Epithelial cell of prostate (primary cell): ENCODE measurements at places on chromosomes 13 and 19.
A peak's percentile ranks its signal among the peaks of the same experiment; 100 is the strongest.

DNA sequence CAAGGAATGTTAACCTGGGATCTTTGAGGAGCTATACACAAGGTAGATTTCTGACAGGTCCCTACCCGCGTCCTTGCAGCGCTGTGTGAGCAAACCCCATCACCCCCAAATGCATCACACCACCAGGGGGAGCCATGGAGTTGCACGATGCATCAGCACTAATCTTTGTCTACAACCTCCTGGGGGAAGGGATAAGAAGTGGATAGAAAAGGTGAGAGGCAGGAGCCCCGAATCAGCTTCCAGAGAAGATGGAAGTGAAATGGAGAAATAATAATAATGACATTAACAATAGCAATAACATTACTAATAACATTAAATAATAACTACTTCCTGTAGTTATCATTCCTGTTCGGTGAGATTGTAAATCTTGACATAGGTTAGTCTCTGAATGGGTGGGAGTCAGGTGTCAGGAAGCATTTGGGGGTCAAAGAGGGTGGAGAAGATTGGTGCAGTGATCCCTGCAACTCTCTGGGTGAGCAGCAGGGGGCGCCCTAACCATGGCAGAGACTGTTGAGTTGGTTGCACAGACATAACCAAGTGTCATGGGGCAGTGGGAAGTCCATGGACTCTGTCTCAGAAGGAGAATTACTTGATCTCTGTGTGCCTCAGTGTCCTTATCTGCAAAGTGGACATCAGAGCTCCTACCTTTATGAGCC, 16.5 kb downstream of the SIGLEC7 start:
- no peak for DNase-seq

GRCh38 chr19:52963247-52963618, 552 bp upstream of the ZNF816 start:
- no peak for DNase-seq

- peak; percentile 87 for DNase-seq
Observed at GRCh38 chr19:55519451-55520311, 17.3 kb downstream of the SBK2 start.

GRCh38 chr13:110485604-110486003, 75.9 kb downstream of the RAB20 start:
- DNase-seq: no peak

- peak; percentile 33 for DNase-seq
Observed at GRCh38 chr13:102440259-102440936, 38.5 kb upstream of the FGF14 start.
